ENCODE measurements at places on chromosomes 5 and 9. TPM values are rescaled to one million over a fixed set of nuclear protein-coding genes. Genes with fewer than 3 reads are reported as not detected.

- DNase-seq: no peak
Observed at GRCh38 chr5:88665750-88666215, 217.2 kb downstream of the MEF2C start.

DNA sequence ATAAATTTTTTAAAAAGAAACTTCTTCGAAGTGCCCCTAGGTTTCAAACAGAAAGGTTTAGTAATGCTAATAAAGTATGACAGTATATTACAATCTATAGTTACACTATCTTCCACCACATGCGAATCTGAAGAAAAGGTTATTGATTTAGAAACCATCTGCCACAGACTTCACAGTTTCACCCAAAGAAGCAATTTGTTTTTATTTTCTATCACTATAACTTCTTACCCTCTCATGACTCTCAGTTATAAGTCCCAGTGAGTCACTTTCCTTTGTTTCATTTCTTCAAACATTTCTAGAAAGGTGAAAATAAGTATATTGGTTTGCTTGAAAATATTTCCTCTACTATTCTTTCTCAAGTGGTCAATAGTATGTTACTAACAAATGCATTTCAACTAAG lies 93.6 kb downstream of the MCTP1 start:
- DNase-seq: no peak

- no peak for DNase-seq
Observed at GRCh38 chr9:127132921-127133647, 10.6 kb upstream of the ANGPTL2 start.

GRCh38 chr9:128091571-128091970 lies 23.5 kb downstream of the SLC25A25 start:
- no peak for DNase-seq

DNA sequence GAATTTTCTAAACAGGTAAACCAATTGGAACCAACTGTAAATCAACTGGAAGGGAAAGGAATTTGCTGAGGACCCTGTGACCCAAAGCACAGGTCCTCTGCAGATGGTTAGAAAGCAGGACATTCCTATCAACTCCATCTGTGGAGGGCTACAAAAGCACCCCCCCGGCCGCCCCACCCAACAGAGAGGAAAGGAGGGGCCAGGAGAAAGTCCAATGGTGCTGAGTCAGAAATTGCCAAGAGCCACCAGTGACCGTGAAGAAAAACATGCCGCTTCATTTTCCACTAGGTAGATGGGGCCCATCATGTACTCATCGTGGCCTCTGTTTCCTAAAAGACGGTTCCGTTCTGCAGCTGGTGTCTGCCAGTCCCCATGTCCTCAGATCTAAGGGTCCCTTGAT lies 66.3 kb downstream of the RAPGEF1 start:
- no peak for DNase-seq

GRCh38 chr9:5886114-5886939 lies 4.4 kb upstream of the MLANA start:
- peak; percentile 23 for DNase-seq

DNA sequence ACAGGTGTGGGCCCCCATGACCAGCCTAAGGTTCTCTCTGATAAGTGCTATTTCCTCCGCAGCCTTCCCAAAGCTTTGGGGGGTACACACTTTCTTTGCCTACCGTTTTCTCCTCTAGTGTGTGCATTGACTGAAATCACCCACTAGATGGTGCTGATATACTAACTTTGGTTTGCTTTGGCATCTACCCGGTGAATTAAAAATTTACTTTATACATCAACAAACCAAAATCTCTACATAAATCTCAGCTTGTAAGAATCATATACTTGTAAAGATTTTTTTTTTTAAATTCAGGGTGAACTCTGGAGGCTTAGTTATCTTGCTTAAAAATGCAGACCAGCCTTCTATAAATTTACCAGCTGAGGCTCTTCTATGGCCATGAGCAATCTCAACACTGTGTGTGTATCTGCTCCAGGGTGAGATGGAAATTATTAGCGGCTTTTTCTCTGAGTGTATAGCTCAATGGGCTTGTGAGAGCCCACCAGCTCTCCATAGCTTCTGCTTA lies 475.7 kb upstream of the TNC start:
- no peak for DNase-seq

GRCh38 chr9:131349881-131350563 lies 43.9 kb upstream of the PRRC2B start:
- peak; percentile 65 for DNase-seq

- DNase-seq: no peak
Observed at GRCh38 chr5:24208686-24209106, 436.1 kb downstream of the CDH10 start.

- no peak for DNase-seq
Observed at GRCh38 chr9:112369817-112370216, 10.1 kb upstream of the HSDL2 start.

DNA sequence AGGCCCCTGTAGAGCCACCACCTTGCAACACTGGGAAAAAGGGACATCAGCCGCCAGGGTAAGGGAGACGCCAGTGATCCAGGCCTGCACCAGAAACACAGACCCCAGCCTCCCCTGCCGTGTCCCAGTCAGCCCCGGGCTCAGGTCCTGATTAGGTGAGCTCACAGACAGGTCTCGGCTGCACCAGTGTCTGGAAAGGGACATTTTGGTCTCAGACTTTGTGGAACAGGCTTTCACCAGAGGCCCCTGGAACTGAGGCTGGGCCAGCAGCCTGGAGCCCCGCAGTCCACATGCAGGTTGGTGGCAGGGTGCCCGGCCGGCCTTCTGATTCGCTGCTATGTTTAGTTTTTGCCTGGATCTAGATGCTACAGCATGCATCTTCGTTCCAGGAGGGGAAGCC lies 369.0 kb upstream of the IRX4 start:
- DNase-seq: no peak

GRCh38 chr5:98231089-98231488 lies 542.4 kb upstream of the RGMB start:
- no peak for DNase-seq

DNA sequence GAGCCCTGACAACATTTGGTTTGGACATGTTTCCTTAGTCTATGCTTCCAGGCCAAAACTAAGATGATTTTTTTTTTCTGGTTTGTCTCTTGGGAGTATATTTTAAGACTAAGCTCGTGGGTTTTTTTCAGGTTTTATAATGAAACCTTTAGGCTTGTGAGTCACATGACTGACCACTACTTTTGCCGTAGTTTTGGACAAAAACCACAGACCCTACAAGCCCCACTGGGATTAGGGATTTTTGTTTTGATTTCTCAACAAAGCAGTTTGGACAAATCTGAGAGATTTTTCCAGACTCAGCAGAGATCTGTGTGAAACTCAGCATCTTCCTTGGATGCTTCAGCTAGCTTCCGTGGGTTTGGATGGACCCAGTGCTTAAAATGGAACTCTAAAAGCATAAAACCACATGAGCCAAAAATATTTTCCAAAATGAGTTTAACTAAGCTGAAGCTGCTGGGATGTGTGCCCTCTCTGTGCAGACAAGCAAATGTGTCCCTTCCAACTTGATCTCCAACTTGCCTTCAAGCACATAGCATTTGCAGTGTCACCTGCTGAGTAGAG lies 70.3 kb upstream of the SMIM15 start:
- no peak for DNase-seq

GRCh38 chr5:23314827-23315226 lies 192.6 kb upstream of the PRDM9 start:
- DNase-seq: no peak

DNA sequence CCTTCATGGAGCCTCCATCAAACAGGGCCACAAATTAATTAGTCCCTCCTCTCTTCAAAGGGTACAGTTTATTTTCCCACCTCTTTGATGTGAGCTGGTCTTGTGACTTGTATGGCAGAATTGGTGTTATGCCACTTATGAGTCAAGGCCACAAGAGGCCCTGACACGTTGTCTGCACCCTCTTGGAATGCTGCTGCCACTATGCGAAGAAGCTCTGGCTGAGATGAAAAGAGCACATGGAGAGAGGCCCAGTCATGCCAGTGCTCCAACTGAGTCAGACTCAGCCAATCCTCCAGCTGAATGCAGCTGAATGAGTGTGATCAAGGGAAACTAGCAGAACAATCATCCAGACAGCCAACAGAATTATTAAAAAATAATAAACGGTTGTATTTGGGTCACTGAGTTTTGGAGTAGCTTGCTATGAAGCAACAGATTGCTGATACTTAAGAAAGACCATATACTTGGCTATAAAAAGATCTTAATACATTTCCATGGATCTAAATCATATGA lies 128.3 kb downstream of the MARCHF11 start:
- no peak for DNase-seq

DNA sequence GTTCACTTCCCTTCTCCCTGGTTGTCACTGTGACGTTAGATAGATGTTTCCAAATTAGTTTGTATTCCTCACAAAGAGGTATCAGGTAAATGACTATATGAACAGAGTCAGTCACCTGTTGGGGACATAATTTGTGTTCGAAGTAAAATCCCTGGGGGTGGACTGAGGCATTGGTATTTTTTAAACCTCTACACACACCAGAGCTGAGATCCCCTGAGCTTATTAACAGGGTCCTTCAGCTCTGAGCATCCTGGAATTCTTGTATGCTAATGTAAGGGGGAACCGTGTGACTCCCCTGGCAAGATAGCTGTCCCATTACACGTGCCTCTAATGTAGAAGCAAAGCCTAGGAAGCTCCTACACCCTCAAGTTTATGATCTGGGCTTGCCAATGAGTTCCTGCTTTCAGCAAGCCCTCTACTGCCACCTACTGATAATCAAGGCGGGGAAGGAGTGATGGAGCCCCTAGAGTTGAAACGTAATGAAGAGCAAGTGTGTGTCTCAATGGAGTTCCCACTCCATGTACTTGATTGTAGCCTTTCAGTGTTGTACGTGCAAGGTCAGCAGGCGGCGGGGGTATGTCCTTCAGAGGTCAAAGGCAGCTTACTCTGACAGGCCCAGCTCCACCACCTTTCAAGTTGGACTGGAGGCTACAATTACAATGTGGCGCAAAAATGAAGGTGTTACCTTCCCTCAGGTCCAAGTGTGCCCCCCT lies 14.4 kb downstream of the PRKACG start:
- DNase-seq: peak; percentile 24

DNA sequence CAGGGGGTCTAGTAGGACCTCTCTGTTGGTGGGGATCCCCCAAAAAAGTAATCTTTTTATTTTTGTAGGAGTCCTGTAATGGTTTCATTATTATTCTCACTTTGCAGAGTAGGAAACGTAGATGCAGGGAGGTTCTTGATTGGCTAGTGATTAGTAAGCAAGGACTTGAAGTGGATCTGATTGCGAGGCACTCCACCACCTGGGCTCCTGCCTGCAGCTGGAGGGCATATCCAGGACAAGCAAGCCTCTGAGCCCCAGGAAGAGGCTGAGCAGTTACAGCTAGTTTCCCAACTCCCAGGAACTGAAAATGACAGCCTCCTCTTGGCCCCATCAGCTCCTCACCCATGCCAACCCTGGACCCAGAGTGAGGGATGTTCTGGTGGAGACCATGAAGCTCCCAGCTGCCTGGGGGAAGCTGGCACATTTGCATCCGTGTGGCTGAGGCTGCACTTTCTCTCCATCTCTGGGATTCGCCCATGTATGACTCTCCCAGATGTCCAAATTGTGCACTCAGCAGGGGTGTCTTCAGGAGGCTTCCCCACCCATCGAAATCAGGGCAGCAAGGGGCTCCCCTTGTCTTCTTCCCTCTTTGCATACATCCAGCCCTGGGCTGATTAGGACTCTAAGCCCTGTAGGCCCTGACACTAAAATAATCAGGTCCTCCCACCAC lies 10.2 kb downstream of the KCNIP1 start:
- DNase-seq: no peak

GRCh38 chr5:109022056-109022455 lies 274.4 kb downstream of the FER start:
- DNase-seq: no peak

DNA sequence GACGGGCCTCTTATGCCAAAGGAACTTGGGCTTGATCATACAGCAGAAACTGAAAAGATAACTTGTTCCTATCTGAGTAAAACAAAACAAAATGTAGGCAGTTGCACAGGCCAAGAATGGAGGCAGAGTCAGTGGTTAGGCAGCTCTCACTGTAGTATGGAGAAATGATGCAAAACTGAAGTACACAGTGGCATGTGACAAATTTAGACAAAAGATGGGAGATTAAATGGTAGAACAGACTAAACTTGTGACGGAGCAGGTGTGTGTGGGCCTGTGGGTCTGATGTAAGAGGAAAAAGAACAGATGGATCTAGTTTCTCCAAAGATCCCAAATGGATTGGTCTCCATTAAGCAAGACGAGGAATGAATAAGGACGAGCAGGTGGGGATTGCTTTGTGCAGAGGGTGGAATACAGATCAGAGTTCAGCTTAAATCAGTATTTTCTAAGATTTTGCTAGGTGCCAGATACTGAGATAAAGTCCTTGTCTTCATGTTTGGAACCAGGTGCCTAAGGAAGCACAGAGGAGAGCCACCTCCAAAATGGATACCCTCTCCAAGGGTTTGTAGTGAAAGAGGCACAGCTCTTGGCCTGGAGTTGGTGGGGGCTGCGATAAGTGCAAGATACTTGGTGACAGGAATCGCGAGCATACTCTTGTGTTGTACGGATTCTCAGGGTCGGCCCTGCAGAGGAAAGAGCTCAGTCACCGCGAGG lies 722 bp upstream of the DCP2 start:
- no peak for DNase-seq

- DNase-seq: no peak
Observed at GRCh38 chr5:168269937-168270330, 21.5 kb upstream of the WWC1 start.

LECT2 gene
- not detected for polyA plus RNA-seq

MRPS2 gene
- polyA plus RNA-seq: 39.9 TPM

CER1 gene
- not detected for polyA plus RNA-seq

PCAT7 gene
- not detected for polyA plus RNA-seq

PCDHB16 gene
- polyA plus RNA-seq: 0.66 TPM

ADAMTS13 gene
- polyA plus RNA-seq: 0.86 TPM

LCN6 gene
- polyA plus RNA-seq: not detected

ALDH1A1 gene
- polyA plus RNA-seq: 7.0 TPM

TRIP13 gene
- 14.4 TPM for polyA plus RNA-seq

DNAJC21 gene
- polyA plus RNA-seq: 40.7 TPM

CNOT8 gene
- 41.0 TPM for polyA plus RNA-seq

STPG3 gene
- polyA plus RNA-seq: not detected
